ENCODE measurements at places on chromosomes 1 and 21.

DNA sequence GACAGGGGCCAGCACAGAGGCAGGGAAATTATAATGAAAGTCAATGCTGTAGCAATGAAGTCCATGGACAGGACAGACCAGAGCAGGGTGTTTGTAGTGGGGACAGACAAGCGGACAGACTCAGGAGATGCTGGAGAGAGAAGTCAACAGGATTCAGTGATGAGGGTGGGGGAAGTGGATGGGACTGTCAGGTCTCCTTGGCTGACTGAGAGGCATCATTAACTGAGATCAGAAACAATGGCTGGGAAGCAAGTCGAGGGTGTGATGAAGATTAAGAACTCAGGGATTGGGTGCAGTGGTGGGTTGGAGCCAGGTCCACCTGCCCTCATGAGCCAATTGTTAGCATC is 25.5 kb downstream of the CD58 start:
- DNase-seq: no peak

DNA sequence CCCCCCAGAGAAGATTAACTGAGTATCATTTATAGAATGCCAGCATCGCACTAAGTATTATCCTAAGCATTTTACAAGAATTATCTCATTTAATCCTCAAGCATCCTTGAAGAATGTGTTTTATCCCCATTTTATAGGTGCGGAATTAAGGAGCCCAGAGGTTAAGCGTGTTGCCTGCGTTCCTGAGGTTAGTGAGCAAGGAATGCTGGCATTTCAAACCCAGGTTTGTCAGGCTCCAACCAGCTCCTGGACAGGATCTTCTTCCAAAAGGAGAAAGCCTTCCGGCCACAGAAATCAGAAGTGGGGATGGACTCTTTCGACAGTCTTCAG is 82.3 kb downstream of the SSBP3 start:
- DNase-seq: no peak

GRCh38 chr1:99369154-99369553 is 104.9 kb downstream of the PLPPR4 start:
- DNase-seq: no peak

DNA sequence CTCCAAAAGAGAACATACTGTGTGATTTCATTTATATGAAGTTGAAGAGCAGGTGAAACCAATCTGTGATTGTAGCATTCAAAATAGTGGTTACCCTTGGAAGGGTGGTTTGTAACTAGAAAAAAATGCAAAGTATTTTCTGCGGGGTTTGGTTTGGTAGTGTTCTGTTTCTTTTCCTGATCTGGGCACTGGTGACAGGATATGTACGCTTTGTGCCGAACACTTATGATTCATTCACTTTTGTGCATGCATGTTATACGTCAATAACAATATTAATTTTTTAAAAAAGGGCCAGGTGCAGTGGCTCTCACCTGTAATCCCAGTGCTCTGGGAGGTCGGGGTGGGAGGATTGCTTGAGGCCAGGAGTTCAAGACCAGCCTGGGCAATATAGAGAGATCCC is 63.8 kb downstream of the CD34 start:
- DNase-seq: no peak

- DNase-seq: no peak
These were observed 49.8 kb upstream of the ADORA3 start for GRCh38 chr1:111553196-111553595.

DNA sequence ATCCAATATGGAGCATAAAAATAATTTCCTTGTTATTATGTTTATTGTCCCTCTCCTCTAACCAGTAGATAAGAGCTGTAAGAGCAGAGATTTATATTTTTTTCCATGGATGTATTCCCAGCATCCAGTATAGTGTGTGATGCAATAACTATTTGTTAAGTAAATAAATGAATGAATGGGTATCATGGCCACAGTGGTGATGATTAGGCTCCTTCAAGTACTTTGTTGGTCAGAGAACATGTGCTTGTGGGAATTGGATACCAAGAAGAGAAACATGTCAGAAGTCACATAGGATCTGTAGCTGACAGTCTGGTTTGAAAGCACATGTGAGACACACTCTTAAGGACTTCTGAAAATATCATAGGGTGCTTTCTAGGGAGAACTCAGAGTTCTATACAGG is 588.5 kb downstream of the AGBL4 start:
- no peak for DNase-seq

Measured in stimulated activated CD4-positive, alpha-beta T cell treated with anti-CD3 and anti-CD28 coated beads, Interleukin-2, amount 100 ng/mL, for 4 hours (primary cell).